Activated naive CD8-positive, alpha-beta T cell treated with anti-CD3 and anti-CD28 coated beads, Interleukin-2, amount 50 U/mL, for 16 hours (primary cell): ENCODE measurements at places on chromosomes 5 and 9.

- no peak for DNase-seq
These were observed 93.6 kb upstream of the TLE4 start for GRCh38 chr9:79477955-79478771.

- DNase-seq, result peak; percentile 74
These were observed 18.1 kb downstream of the KYAT1 start for GRCh38 chr9:128863647-128864046.

DNA sequence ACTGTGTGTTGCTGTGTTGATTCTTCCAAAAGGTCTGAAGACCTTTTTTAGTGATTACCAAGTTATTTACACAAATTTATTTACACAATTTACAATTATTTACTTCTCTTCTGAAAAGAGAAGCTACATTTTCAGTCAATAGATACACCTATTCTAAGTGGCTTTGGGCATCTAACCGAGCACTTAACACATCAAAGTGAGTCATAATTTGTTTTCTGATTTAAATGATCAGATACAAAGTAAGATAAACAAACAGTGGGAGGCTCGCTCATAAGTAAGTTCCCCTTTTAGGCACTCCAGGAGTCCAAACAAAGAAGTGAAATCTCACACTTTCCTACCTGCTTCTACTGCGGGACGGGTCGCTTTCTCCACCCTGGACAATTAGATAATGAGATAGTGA, 90.2 kb downstream of the APBA1 start:
- no peak for DNase-seq

- no peak for DNase-seq
These were observed 47.1 kb upstream of the RAI14 start for GRCh38 chr5:34608859-34609648.

- DNase-seq, result no peak
These were observed 58.4 kb downstream of the UGCG start for GRCh38 chr9:111955048-111955447.

DNA sequence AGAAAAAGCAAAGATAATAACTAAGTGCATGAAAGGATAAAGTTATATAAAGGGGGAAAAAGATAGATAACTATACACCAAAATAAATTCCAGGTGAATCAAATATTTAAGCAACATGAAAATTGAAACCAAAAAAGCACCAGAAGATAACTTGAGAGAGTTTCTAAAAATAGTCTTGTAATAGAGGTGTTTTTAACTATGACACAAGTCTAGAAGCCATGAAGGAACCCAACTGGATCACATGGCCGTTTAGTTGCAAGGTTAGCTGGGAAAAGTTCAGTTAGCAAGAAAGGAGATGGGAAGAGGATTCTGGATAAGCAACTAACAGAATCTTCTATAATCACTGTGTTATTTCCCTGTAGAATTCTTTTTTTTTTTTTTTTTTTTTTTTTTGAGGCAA, 9.2 kb upstream of the RASA1 start:
- DNase-seq, result no peak

DNA sequence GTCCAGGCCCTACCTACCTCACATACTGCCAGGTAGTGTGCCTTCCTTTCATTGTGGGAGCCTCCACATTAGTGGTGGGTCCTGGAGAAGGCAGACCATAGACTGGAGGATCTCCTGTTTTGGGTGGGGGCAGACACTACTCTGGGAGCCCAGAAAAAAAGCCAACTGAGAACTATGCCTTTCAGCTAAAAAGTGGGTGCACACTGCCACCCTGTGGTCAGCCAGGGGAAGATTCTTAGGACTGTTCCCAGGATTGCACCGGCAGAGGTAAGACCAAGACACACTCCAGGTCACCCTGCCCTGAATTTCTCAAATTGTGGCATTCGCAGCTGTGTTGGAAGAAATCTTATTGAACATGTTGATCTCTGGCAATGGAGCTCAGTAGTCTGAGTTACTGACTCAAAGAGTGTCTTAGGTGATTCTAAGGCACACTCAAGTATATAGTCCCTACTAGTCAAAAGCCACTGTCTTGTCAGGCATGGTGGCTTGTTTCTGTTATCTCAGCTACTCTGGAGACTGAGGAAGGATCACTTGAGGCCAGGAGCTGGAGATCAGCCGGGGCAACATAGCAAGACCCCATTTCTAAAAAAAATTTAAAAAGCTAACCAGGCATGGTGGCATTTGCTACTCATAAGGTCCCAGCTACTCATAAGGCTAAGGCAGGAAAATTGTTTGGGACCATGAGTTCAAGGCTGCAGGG, 3.6 kb downstream of the SIGMAR1 start:
- DNase-seq, result peak; percentile 54

- DNase-seq, result no peak
These were observed 82.6 kb downstream of the KIAA1958 start for GRCh38 chr9:112569186-112569585.

DNA sequence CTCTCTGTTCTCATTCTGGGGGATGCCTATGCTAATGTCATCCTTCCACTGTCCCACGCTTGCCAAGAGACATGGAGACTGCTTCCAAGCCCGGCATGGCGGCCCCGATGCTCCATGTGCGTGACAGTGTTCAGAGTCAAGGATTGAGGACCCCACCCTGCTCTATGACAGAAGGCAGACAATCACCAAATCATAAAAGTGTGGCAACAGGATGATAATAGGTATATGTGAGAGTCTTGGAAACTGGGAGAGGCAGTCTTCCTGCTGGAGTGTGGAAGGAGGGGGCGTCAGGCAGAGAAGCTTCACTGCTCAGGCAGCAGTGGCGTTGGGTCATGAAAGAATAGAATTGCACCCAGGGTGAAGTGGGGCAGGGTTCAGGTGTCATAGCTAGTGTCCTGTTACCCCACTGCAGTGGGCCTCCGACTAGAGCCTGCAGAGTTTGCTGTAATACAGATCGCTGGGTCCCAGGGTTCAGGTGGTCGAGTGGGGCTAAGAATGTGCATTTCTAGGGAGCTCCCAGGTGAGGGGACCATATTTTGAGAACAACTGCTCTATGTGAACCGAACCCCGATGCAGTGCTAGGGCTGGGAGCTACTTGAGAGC, 12.5 kb upstream of the GADD45G start:
- no peak for DNase-seq

DNA sequence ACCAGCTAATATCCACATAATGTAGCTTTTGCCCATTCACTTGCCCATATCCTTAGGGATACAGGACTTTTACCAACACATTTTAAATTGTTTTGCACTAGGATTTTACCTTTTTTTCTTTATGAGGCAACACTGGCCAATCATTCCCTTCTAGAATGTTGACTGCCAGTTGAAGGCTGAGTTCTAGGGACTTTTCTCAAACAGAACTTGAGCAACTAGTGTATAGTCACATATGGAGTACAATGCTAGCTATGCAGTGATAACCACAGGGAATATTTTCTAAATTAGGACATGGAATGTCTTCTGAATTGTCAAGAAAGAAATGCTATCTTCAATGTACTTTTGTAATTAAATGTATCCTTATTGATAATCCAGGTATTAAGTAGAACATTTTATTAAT, 133.6 kb downstream of the OXCT1 start:
- DNase-seq, result no peak

DNA sequence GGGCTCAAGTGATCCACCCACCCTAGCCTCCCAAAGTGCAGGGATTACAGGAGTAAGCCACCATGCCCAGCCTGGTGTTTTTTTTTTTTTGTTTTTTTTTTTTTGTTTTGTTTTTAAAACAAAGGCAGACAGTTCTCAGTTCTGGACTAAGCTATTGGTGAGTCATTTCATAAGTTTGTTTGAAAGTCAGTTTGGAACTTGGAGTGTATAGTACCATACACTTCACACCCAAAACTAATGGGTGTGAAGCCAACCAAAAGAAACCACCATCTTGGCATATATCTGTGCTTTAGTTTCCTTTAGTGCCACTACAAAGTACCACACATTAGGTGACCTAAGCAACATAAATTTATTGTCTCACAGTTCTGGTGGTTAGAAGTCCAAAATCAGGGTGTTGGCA, 13.4 kb downstream of the MAST4 start:
- no peak for DNase-seq

DNA sequence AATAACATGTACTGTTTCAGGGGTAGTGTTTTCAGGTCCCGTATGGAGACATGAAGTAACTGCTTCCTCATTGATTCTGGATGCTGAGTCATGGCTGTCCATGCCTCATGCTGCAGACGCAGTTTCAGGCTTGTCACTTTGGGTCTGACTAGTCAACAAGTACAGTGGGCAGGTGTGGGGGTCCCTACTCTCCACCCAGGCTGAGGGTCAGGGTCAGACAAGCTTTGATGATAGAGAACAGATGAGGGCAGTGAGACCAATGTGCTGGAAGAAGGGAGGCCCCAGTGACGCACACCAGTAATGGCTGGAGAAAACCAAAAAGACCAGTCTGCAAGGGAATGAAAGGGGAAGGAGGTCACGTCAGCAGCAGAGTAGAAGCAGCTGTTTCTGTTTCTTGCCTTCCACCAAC, 80.0 kb upstream of the NFIL3 start:
- DNase-seq, result no peak

GRCh38 chr9:115194216-115194615, 76.3 kb upstream of the TNC start:
- no peak for DNase-seq

DNA sequence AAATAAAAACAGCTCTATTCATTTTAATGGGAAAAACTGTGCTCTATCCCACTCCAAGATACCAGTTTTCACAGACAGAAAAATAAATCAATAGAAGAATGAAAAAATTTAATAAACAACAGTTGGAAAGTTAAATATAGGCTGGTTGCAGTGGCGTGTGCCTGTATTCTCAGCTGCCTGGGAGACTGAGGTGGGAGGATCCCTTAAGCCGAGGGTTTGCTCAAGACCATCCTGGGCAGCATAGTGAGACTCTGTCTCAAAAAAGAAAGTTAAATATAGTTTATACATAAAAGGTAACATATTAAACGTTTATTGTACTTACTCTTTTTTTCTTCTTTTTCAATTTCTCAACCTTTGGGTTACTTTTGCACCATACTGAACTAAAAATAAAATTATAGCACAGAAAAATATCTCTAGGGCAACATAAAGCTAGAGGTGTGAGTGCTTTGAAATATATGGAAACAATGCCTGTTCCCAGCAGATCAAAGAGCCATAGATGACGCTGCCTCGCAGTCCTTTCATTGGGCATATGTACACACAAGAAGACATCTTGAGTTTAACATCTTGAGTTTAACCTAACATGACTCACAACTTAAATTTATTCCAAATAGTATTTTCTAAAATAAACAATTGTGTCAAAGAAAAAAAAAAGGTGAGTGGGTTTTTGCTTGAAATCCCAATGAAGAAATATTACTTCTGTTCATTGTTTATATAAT, 25.7 kb upstream of the KLF9 start:
- no peak for DNase-seq

DNA sequence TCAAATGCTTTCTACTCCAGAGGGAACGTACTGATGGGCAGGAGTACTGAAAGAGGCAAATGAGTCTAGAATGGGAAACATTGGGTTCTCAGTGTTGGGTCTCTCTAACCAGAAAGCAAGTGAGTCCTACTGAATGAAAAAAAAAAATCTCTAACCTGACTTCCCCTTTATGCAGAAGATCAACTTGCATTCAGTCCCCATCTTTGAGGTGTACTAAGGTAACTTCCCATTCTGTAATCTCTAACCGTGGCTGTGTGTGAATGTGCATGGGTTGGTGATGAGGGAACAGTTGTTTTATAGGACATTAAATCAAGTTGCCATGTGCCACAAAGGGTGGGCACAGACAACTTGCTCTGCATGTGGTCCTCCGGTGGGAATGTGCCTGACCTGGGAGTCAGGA, 264.6 kb upstream of the CLINT1 start:
- no peak for DNase-seq

DNA sequence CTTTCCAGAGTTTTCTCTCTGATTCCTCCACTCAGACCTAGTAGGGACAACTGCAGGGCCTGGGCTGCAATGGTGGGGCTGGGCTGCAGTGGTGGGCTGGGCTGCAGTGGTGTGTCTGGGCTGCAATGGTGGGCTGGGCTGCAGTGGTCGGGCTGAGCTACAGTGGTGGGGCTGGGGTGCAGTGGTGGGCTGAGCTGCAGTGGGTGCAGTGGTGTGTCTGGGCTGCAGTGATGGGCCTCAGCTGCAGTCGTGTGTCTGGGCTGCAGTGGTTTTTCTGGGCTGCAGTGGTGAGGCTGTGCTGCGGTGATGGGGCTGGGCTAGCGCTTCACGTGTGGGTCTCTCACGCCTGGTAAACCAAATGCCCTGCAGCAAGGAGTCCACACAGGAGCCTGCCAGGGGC, 27.4 kb downstream of the ABO start:
- DNase-seq, result no peak

- no peak for DNase-seq
These were observed 13.9 kb downstream of the SLC23A1 start for GRCh38 chr5:139369181-139369580.

- no peak for DNase-seq
These were observed 30.9 kb downstream of the NTNG2 start for GRCh38 chr9:132192728-132193127.

DNA sequence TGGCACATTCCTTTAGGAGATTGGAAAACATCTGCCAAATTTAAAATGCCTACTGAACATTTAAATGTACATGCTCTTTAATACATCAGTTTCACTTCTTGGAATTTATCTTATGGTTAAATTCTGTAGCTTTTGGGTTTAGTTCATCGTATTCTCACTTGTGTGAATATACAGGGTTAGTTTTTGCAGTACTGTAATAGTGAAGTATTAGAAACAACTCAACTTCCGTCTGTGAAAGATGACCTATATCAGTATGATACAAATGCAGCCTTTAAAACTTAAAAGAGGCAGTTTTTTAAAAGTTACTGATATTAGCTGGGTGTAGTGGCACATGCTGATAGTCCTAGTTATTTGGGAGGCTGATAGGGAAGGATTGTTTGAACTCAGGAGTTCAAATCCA, 57.2 kb downstream of the CDC42SE2 start:
- no peak for DNase-seq

- DNase-seq, result no peak
These were observed 12.1 kb downstream of the PROP1 start for GRCh38 chr5:177983763-177984583.

GRCh38 chr5:145971108-145971507, 34.7 kb downstream of the SH3RF2 start:
- no peak for DNase-seq

GRCh38 chr9:15485836-15486666, 24.7 kb downstream of the PSIP1 start:
- DNase-seq, result no peak

DNA sequence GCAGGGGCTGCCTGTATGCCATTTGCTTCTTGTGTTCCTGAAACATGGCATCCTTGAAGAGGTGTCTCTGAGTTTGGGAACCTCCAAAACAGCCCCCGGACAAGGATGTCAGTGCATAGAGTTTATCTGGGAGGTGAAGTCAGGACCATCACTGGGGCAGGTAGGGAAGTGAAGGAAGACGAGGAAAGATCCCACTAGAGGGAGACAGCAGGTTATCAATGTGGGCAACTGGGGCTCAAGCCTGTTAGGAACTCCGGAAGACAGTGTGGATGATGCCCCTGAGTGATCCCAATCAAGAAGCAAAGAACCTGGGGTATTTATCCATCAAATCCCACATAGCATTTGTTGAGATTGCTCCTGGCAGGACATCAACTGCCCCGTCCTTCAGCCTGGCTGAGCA, 233.1 kb downstream of the AGTPBP1 start:
- no peak for DNase-seq
